Metanephros (tissue), 2 donors: ENCODE measurements at places on chromosomes 4 and X. TPM values are rescaled to one million over a fixed set of nuclear protein-coding genes. Genes with fewer than 3 reads are reported as not detected.

NPY1R gene
- total RNA-seq, result 26.4 TPM

LSM6 gene
- total RNA-seq, result 72.0 TPM

TBC1D8B gene
- total RNA-seq, result 11.3 TPM

METAP1 gene
- total RNA-seq, result 35.4 TPM

CXCL5 gene
- total RNA-seq, result 0.12 TPM

WDFY3 gene
- 220 TPM for total RNA-seq

PPM1K gene
- total RNA-seq, result 57.1 TPM

SPATA4 gene
- total RNA-seq, result 0.88 TPM
